EH (cell line): ENCODE measurements at places on chromosomes 3 and 15.

GRCh38 chr3:172735014-172735413 lies 15.5 kb upstream of the ECT2 start:
- no peak for DNase-seq

DNA sequence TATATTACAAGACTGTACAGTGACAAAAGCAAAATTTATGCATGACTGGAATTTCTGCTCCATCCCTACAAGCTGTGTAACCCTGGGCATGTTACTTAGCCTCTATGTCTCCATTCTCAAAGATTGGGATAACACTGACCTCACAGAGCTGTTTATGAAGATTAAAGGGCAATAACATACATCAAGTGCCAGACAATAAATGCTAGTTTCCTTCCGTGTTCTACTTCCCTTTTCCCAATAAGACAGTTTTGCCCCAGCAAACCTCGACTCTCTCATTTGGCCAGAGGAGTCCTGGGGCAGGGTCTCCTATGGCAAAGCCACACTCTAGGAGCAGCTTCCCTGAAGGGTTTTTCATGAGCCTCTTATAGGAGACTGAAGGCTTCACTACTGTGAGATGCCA lies 7.5 kb downstream of the HEXA start:
- DNase-seq: no peak

DNA sequence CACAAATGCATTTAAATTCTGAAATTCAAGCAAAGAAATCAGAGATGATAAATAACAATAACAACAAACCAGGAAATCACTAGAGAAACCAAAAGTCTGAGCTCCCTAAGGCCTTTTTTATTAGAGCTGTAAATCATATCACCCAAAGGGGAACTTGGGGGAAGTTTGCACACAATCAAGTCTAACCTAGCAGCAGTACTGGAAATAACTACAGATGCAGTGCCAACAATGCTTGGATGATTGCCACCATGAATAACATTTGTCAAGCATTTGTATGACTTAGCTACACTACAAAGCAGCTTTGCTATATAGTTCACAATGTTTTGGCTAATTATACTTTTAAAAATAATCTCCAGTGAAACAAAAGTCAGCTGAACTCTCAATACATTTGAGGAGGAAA lies 27.8 kb downstream of the SHQ1 start:
- peak; percentile 76 for DNase-seq

- no peak for DNase-seq
Observed at GRCh38 chr3:47359323-47359722, 21.5 kb upstream of the PTPN23 start.

GRCh38 chr3:54917174-54917573 lies 10.7 kb downstream of the LRTM1 start:
- peak; percentile 85 for DNase-seq

GRCh38 chr3:126021224-126021623 lies 52.2 kb downstream of the ROPN1B start:
- no peak for DNase-seq

DNA sequence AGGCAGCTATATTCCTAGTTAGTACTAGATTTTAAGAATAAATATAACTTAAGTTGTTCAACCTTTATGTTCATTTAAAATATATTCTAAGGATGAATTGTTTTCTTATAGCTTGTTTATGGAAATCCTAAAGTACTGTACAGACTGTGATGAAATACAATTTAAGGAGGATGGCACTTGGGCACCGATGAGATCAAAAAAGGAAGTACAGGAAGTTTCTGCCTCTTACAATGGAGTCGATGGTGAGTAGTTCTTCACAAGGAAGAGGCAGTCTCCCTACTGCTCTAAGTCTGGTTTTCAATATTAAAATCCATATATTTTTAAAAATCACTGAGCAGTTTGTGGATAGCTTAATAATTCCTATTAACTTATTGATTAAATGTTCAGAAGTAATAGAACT lies 29.6 kb downstream of the CALML4 start:
- DNase-seq: no peak

DNA sequence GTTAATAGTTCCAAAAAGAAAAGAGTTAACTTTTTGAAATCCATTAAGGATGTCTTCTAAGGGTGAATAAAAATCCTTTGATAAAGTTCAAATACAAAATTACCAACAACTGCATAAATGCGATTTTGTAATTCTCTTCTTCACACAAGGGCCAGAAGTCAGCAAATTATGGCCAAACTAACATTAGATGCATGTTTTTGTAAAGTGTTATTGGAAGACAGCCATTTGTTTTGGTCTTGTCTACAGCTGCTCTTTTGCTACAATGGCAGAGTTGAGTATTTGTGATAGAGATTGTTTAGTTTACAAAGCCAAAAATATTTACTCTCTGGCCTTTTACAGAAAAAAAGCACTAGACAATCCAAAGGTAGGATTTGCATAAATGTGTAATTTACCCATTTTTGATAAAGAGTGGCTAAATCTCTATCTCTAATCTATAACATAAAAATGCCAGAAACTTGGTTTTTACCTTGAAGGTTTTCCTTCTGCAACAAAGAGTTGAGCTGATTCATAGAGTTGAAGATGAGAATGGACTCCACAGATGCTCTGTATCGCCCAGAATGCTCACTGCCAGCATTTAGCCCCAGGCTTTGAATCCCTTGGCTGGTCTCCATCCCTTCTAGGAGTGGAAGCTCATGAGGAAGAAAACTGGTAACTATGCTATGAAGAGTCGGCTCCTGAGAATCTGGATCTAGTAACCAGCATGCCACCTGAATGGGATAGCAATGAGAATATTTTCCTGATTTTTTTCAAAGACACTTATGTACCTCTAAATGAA lies 64.5 kb downstream of the POLQ start:
- DNase-seq: peak; percentile 84

DNA sequence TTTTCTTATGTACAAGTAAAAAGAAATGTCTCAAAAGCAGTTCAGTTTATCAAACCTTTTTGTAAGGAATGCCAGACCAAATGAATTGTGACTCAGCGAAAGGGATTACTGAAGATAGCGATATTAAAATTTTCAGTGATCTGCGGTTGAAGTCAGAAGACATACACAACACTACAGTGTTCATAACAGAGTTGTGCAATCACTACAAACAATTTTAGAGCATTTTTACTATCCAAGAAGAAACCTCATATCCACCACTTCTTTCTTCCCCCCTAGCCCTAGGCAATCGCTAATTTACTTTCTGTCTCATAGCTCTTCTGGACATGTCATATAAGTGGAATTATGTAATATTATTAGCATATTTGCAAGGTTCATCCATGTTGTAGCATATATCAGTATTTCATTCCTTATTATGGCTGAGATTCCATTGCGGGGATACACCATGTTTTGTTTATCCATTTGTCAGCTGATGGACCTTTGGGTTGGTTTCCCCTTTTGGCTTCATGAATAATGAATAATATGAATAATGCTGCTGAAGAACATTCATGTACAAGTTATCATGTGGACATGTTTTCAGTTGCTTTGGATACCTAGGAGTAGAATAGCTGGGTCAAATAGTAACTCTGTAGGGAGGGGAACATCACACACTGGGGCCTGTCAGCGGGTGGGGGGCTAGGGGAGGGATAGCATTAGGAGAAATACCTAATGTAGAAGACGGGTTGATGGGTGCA lies 23.6 kb upstream of the ALPK3 start:
- DNase-seq: no peak

DNA sequence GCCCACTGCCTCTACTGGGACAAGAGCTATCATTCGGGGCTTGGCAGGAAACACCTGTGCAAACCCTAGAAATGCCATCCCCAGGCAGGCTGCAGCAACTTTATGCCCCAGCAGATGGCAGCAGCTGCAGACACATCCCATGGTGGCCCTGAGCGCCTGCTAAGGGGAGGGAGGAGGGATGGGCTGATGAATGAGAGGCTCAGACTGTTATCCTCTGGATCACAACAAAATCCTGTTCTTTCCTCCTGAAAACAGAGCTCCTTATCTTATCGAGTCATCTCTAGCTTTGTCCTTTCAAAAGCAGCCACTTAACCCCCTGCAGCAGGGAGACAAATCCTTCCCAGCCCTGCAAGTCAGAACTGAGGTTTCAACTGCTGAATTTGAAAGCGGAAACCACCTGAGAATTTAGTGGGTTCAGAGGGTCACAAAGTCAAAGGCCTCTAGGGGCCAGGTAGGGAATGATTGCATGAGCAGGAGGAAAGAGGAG lies 90.6 kb upstream of the PROK2 start:
- peak; percentile 69 for DNase-seq

GRCh38 chr3:73029321-73029796 lies 32.1 kb upstream of the EBLN2 start:
- peak; percentile 89 for DNase-seq

DNA sequence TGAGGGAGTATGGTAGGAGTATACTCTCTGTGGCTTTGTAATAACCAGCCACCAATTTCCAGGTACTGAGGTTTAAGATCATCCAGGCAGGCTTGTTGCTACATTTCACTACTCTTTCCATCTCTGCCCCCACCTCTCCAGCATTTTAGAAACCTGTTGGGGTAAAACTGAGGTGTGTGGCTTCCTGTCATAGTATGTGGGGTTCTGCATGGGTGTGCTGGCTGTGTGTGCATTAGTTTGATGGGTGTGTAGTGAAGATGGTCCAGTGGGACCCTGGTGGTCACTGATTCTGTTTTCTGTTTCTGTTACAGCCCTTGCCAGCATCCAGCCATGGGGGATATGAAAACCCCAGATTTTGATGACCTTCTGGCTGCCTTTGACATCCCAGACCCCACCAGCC lies 34.0 kb downstream of the ZNF592 start:
- no peak for DNase-seq

- peak; percentile 82 for DNase-seq
Observed at GRCh38 chr3:172201870-172202236, 162.5 kb downstream of the FNDC3B start.

DNA sequence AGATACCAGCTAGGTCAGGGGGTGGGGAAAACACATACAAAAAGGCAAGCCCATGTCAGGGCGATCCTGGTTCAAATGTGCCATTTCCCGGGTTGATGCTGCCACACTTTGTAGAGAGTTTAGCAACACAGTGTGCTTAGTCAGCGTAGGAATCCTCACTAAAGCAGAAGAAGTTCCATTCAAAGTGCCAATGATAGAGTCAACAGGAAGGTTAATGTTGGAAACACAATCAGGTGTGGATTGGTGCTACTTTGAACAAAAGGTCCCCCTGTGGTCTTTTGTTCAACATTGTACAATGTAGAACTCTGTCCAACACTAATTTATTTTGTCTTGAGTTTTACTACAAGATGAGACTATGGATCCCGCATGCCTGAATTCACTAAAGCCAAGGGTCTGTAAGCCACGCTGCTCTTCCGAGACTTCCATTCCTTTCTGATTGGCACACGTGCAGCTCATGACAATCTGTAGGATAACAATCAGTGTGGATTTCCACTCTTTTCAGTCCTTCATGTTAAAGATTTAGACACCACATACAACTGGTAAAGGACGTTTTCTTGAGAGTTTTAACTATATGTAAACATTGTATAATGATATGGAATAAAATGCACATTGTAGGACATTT lies 28.9 kb downstream of the TPM1 start:
- DNase-seq: peak; percentile 24

- no peak for DNase-seq
Observed at GRCh38 chr15:52796753-52797520, 6.8 kb upstream of the ONECUT1 start.

DNA sequence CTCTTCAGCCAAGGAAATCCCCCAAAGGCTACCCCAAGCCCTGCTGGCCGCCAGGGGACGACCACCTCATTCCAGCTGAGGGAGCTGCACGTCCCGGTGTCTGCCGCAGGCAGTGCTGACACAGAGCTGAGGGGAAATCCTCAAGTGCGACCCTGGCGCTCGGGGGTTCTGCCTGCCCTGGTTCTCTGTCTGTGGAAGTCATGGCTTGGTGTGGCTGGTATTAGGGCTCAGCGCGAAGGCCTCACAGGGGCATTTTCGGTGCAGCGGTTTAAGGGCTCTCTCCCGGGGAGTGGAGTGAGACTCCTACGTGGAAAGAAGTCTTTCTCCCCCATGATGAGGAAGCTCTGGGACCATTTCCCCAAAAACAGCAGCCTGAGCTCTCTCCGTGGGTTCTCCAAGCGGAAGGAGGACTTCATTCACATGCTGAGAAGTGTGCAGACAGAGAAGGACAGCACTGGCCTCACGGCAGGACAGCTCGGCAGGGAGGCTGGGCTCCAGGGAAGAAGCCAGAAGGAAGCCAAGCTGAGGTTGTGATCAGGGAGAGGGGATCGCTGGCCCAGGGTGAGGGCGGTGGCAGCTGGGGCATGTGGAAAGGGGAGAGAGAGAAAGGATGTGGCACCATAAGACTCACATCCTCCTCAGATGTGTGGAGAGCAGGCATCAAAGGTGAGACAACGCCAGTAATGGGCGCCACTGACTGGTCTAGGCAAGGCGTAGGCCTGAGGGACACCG lies 48.6 kb downstream of the KLF15 start:
- DNase-seq: no peak

GRCh38 chr15:80744826-80745225 lies 34.3 kb upstream of the CEMIP start:
- DNase-seq: peak; percentile 91

- DNase-seq: no peak
Observed at GRCh38 chr15:45780352-45780751, 145.5 kb downstream of the SQOR start.

GRCh38 chr3:2765002-2765579 lies 345.1 kb downstream of the IL5RA start:
- DNase-seq: no peak

GRCh38 chr3:17755836-17756235 lies 13.4 kb upstream of the TBC1D5 start:
- no peak for DNase-seq

DNA sequence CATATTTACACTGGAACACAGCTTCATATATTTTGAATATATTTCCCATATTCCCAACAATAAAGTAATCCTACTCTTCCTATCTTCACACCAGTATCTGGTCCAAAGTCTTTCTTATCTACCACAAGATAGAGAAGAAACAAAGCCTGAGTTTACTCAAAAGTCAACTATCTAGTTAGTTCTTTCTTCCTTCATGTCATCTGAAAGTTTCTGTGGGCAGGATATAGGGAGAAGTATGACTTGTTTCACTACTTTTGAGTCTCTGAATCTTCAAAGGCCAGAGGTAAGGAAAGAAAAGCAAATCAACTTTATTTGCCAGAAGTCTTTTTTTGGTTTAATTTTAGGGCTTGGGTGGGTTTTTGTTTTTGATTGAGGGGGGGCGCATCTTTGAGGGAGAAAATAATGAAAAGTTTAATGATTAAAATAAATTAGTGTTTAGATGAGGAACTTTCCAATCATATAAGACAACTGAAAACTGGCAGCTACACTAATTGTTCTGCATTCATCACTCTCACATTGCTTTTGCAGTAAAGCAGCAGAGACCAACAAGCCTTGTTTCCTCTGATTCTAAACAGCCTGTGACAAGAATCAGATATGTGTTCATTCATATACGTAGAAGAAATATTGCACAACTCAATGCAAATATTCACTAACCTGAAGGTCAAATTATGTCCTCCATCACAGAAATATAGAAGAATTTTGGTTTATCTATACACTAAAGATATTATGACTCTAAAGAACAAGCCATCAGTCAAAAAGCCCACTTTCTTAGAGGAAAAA lies 421.4 kb downstream of the SHQ1 start:
- DNase-seq: no peak

DNA sequence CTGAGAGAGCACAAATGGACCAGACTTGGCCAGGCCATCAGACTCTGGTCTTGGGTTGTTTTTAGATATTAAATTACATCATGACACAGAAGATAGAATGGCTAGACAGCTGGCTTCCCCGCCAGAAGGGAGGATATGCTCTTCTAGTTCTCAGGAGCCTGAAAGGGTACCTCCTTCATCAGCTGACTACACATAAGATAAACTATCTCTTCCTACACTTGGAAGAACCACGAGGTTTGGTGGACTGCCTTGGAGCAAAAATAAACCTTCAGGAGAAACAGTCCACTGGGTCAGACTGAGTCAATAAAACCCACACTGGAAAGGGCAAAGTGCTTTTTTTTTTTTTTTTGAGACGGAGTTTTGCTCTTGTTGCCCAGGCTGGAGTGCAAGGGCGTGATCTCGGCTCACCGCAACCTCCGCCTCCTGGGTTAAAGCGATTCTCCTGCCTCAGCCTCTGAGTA lies 26.3 kb upstream of the DYNC1LI1 start:
- DNase-seq: peak; percentile 45
